Stimulated activated CD4-positive, alpha-beta T cell treated with anti-CD3 and anti-CD28 coated beads, Interleukin-2, amount 100 ng/mL, for 4 hours (primary cell): ENCODE measurements at places on chromosomes 7 and 10.

- peak; percentile 44 for DNase-seq
Measured at GRCh38 chr10:61896854-61897661, 4.4 kb upstream of the ARID5B start.

DNA sequence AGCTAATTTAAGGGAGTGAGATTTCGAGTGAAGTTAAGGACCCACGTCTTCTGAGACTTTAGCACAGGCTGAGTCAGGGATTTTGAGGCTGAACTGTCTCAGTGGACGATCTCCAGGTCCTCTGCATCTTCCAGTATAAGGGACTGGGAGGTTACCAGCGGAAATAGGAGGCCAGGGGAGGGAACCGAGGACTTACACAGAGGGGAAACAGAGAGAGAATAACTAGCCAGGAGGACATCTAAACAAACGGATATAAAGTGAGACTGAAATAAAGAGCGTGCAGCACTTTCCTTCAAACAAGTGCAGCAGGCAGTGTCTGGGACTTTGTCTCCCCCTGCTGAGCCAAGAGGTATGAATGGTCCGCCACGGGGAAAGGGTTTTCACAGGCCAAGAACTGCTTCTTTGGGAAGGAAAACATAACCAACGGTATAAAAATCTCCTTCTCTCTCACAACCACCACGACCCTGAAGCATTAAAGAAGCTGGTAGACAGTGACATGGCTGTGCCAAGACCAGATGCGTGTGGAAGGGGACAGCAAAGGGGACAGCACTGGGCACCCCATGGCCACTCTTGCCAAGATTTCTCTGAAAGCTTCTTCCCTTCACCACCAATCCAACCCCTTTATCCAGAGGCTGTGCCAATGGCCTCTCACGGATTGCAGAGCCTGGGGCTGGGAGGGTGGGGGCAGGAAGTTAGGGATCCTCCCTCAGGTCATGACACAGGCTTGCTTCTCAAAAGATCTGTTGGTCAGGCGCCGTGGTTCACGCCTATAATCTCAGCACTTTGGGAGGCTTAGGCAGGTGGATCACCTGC, 72.0 kb downstream of the SLC37A3 start:
- DNase-seq: peak; percentile 26

GRCh38 chr10:127354255-127354654, 157.9 kb upstream of the INSYN2A start:
- DNase-seq: no peak

- no peak for DNase-seq
Measured at GRCh38 chr10:16663444-16663843, 141.8 kb upstream of the C1QL3 start.

GRCh38 chr7:98192781-98193457, 18.3 kb upstream of the BHLHA15 start:
- no peak for DNase-seq
